ENCODE measurements at places on chromosomes 5 and 9.

DNA sequence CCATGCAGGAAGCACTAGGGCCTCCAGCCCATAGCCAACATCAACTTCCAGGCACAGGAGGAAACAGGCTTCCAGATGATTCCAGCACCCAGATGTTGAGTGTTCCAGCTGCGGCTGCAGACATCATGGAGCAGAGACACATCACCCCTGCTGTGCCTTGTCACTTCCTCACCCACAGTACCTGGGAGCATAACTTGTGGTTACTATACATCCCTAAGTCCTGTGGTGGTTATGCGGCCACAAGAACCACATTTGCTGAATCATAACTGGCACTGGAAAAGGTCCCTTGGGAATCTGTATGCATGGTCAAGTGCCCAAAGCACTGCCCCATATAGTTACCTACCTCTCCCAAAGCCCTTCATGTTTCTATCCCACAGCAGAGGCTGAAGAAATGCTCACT, 56.6 kb downstream of the WHRN start:
- no peak for DNase-seq

GRCh38 chr9:135488527-135488926, 8.9 kb downstream of the PPP1R26 start:
- DNase-seq: no peak

- no peak for DNase-seq
Observed at GRCh38 chr5:135494196-135494595, 41.6 kb downstream of the NEUROG1 start.

DNA sequence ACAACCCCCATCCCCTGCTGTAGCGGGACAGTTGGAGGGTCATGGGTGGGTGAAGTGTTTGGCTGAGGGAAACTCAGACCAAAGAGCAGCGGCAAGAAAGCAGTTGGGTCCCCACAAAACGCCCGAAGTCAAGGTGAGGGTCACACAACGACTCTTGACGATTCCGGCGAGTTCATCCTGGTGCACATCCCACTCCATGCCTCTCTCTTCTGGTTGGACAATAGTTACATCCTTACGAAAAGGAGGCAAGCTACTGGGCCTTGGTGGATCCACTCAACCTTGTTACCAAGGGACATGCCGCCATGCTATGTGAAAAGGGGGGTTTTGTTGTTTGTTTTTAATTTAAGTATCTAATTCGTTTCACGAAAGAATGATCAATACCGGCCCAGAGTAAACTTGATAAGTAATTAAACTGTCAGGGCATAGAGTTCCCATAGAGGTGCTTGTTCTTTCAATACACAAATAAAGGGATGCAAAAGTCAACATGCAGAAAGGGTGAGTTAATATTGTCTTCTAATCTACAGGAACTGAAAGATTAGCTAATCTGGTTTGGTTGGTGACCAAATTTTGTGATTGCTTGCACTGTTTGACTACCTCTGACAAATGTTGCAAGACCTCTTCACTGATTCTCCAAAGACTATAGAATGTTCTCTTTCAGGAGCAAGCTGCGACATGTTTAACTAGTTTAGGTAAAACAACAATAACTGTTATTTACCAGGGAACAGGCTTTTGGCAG, 732 bp upstream of the SMIM15 start:
- no peak for DNase-seq

DNA sequence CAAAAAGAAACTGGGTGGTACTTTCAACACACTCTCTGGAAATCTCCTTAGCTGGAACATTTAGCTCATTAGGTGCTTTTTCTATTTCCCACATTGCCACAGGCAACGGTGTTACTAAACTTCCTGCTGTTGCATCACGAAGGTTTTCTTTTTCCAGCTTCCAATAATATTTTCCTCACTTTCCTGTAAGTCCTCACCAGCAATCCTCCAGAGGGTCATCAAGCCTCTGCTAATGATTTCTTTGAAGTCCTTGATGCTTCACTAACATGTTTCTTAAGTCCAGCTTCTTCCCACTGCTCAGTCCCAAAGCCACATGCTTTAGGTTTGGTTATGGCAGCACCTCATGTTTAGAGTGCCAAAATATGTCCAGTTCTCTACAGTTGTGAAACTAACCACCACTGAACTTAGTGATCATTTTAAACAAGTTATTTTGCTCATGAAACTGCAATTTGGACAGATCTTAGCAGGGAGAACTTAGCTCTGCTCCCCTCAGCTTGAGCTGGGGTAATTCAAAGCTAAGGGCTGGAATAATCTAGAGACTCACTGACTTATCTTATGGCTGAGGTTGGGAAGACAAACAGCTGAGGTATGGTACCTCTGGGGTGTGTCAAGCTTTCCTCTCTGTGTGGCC, 39.9 kb upstream of the RETREG1 start:
- no peak for DNase-seq

Data from stimulated activated CD4-positive, alpha-beta T cell treated with anti-CD3 and anti-CD28 coated beads, TNF-alpha, amount 100 ng/mL, for 24 hours (primary cell).